CD4-positive, alpha-beta T cell treated with Interleukin-12 subunit alpha and Interleukin-12 subunit beta, for 1 hour (primary cell): ENCODE measurements at places on chromosomes 3 and 15.
A peak's percentile ranks its signal among the peaks of the same experiment; 100 is the strongest.

GRCh38 chr3:50539356-50540286, 27.9 kb downstream of the C3orf18 start:
- DNase-seq = no peak

DNA sequence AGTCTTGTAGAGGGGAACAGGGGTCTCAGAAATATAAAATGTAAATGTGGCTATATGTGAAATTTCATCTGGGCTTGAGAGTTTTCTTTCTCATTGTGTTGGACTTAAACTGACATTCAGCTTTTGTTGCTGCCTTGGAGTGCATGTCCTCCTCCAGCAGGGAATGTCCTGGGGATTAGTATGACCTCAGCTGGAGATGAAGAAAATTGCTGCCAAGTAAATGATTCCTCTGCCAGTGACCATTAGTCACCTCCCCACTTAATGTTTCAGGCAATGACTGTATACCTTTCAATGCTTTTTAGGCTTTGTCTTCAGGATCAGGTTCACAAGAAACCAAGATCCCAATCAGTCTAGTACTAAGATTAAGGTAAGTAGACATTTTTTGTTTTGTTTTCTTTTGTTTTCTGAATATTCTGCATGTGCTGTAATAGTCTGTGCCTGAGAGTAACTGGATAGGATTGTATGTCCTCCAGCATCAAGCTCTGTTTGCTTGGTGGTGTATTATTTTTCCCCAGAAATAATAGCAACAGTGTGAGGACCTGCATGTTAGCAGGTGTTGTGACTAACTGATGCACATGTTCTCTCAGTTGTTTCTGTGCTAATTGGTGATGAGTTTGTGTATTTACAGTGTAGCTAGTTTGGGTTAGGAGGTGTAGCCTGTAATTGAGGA, 18.1 kb upstream of the SLC22A13 start:
- DNase-seq = no peak

- peak; percentile 76 for DNase-seq
Measured at GRCh38 chr15:85646538-85647091, 148.1 kb downstream of the KLHL25 start.

- DNase-seq = no peak
Measured at GRCh38 chr3:78857494-78858111, 910.2 kb downstream of the ROBO1 start.

- no peak for DNase-seq
Measured at GRCh38 chr15:73628976-73629797, 4.0 kb downstream of the NPTN start.

DNA sequence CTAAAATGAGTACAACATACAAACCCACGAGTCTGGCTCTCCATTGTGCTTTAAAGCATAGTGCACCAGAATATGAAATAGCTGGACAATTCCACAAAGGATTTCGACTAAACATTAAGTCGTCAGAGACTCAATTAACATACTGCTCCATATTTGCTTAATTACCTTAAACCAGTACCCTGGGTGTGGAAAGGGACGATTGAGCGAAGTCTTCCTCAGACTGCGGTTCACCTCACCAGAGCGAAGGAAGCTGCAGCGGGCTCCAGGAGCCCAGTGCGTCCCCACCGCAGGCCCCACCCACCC, 218 bp upstream of the TRPC1 start:
- peak; percentile 86 for DNase-seq

GRCh38 chr3:189512821-189513220, 118.4 kb upstream of the TP63 start:
- DNase-seq = no peak

DNA sequence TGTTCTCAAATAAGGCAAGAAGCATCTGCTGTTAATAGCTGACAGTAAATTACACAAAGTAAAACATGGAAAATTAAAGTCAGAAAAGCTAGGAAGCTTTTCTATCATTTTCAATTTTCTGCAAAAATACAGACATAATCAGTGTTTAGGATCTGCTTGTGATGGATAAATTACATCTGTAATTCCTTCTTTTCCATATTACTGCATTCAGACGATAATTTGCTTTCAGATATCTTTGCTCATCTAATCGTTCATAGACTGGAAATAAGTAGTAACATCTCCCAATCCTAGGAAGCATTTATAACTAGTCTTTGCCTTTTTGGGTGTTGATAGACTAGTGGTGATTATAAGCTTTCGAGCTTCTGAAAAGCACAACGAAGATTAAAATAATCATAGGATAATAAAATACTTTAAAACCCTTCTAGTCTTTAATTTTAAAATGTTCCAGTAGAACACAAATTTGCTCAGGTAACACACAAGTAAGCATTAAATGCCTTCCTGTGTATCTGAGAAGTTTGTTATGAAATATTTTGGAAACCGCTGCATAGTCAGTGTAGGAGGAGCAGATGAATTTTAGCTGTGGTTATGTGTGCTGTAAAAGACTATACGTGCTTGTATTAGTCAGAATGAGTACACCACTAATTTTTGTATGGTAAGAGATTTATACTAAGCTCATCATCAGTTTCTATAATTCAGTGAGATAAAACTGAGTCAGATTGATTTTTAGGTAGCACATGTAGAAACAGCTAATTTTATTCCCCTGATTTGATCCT, 41.0 kb downstream of the MBNL1 start:
- peak; percentile 54 for DNase-seq

GRCh38 chr15:32923176-32923575, 205.4 kb downstream of the GREM1 start:
- DNase-seq = no peak

GRCh38 chr15:37061996-37062395, 38.4 kb downstream of the MEIS2 start:
- DNase-seq = no peak

DNA sequence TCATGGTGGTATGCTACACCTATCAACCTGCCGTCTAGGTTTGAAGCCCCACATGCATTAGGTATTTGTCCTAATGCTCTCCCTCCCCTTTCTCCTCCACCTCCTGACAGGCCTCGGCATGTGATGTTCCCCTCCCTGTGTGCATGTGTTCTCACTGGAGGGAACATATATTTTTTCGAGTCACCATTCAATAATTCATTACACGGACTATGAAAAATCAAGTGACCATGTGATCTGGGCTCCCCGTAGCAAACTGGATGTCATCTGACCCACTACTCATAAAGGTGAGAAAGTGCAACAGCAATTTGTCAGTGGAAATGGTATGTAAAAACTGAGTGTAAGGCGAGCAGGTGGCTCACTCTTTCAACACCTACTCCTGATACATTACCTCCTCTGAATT, 224.3 kb upstream of the RASGRP1 start:
- no peak for DNase-seq

GRCh38 chr15:89542369-89542768, 32.9 kb upstream of the TICRR start:
- DNase-seq = no peak

GRCh38 chr3:12796171-12797123, at the start of gene CAND2:
TSS of gene CAND2 (plus strand) at chr3:12796680. CDS start at chr3:12796721, 41 bp downstream.
- peak; percentile 33 for DNase-seq

GRCh38 chr3:140100479-140100878, 165.5 kb downstream of the CLSTN2 start:
- DNase-seq = no peak

DNA sequence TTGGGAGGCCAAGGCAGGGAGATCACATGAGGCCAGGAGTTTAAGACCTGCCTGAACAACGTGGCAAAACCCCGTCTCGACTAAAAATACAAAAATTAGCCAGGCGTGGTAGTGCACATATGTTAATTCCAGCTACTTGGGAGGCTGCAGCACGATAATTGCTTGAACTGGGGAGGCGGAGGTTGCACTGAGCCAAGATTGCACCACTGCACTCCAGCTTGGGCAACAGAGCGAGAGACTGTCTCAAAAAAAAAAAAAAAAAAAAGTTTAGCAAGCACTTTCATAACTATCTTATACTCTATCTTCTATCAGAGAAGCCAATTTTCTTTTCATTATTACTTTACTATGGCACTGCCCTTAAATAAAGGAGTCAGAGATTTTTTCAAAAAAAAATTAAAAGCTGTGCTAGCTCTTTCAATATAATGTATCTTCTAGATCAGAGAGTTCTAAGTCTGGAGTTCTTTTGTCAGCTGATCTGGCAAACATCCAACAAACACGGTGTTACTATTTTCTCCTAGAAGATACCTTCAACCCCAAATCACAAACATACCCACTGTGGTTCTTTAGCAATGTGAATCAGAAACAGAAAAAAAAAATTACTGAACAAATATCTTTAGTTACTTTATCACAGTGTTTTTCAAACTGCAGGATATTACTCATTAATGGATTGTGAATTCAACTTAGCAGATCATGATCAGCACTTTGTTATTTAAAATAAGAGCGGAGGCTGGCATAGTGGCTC, 3.0 kb downstream of the ZNF770 start:
- DNase-seq = peak; percentile 28

GRCh38 chr3:22714749-22715148, 488.4 kb upstream of the UBE2E2 start:
- no peak for DNase-seq

DNA sequence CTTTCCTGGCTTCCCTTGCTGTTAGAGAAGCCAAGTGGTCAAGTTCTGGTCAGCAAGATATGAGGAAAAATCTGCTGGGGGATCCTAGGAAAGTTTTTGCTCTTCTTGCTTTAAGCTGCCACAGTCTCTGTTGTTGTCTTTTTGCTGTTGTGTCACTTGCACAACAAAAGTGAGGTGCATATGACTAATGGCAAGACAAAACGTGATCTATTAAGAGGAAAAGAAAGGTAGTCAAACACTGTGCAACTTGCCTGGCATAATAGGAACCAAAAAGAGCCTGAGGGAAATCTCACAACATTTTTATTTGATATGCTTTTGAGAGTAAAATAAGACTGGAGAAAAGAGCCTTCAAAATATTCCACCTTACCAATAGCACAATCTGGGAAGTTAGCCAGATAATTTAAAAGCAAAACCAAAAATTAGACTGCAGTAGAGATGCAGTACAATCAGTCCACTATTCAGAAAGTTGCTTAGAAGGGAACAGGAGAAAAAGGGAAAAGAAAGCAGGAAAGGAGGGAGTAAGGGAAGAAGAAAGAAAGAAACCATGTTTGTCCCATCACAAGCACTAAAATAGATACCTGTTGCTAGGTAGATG, 110.0 kb upstream of the SLC4A7 start:
- no peak for DNase-seq

DNA sequence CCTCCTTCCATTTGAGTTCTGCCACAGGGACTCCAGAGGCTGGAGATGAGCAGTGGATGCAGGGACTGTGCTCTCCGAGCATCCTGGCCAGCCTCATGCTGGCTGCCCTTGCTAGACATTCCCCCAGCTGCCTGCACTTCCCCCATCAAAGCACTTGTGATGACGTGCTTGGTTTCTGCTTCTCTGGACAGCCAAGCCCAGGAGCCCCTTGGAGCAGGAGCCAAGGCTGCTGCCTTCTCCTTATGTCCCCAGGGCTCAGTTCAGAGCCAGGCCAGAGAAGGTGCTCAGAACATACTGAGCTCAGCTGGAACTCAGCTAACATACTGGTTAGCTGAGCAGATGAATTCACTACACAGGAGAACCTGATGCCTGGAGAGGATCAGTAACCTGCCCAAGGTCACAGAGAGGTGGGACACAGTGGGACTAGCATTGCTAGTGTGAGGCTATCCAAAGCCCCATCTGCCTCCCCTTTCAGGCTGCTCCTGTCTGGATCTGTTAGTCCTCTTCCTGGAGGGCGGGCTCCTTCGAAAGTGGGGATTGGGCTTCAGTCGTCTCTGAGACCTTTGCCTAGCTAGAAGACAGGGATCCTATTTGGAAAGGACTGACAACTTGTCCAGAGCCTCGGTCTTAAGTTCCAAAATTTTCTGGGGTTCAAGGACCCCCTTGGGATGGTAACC, 4.3 kb downstream of the PCBP4 start:
- no peak for DNase-seq

- DNase-seq = no peak
Measured at GRCh38 chr15:85755471-85755870, 39.3 kb downstream of the KLHL25 start.

DNA sequence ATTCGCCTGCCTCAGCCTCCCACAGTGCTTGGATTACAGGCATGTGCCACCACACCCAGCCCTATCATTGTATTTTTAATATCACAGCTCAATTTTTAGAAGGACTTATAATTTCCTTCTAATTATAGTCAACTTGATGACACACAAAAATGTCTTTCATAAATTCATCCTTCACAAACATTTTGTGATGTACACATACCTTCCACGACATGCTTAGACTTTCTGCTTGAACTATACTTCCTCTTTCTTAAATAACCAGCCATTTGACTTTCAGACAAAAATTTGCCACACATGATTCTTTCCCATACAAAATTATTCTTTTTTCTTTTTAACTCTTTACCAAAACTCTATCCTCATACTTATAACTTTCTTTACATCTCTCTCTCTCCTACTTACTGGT, 48.4 kb upstream of the CCK start:
- no peak for DNase-seq

- no peak for DNase-seq
Measured at GRCh38 chr3:14357463-14357862, 44.9 kb upstream of the SLC6A6 start.

- no peak for DNase-seq
Measured at GRCh38 chr3:14884665-14885064, 62.7 kb upstream of the NR2C2 start.

DNA sequence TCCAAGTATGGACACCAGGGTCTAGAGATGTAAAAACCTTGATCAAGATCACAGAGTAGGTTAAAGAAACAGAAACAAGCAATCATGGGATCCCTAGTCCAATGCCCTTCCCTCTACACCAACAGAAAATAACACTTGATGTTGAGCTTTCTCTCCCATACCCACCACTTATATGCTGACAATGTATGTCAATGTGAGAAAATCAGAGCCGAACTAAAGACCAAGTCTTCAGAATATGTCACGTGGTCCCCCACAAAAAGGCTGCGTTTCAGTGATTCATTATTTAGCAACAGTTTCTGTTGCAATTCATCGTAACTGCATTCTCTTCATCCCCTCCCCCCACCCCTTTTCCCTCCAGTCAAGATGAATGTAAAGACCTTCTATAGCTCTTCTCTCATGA, 278.9 kb upstream of the STT3B start:
- DNase-seq = no peak

- no peak for DNase-seq
Measured at GRCh38 chr15:91552555-91552954, 301.0 kb upstream of the SLCO3A1 start.

GRCh38 chr15:40859206-40859851, 14.7 kb downstream of the RHOV start:
- peak; percentile 82 for DNase-seq

GRCh38 chr3:47613722-47614121, 35.1 kb upstream of the CSPG5 start:
- no peak for DNase-seq
